Cerebellar cortex (tissue), 1 donor: ENCODE measurements at places on chromosomes 3 and 15.

GRCh38 chr15:57762302-57762701, 55.8 kb downstream of the POLR2M start:
- DNase-seq = no peak

DNA sequence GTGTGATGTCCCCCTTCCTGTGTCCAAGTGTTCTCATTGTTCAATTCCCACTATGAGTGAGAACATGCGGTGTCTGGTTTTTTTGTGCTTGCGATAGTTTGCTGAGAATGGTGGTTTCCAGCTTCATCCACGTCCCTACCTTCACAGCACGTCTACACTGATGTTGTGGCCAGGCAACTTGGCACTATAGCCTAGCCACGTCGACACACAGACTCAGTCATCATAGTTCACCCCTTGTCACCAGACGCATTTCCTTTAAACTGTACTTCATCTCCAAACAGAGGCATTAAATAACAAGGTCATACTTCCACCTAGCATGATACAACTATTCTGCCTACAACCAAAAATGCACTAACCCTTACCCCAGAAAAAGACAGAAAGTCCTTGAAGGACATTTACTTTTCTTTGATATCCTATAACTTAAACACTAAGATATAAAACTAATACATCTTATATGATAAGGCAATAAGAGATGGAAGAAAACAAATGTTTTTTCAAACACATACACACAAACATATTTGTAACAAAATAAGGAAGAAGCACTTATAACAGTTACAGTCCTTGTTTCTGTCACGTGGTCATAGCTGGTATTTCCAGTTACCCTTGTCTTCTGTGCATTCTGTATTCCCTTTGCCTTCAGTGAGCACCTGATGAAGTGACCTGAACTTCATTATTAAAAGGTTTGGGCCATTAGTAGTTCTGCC, 121.4 kb downstream of the KLF13 start:
- DNase-seq = no peak

GRCh38 chr3:59374091-59374817, 324.4 kb upstream of the CFAP20DC start:
- no peak for DNase-seq

GRCh38 chr3:15903759-15904720, 106.3 kb upstream of the ANKRD28 start:
- DNase-seq = no peak

DNA sequence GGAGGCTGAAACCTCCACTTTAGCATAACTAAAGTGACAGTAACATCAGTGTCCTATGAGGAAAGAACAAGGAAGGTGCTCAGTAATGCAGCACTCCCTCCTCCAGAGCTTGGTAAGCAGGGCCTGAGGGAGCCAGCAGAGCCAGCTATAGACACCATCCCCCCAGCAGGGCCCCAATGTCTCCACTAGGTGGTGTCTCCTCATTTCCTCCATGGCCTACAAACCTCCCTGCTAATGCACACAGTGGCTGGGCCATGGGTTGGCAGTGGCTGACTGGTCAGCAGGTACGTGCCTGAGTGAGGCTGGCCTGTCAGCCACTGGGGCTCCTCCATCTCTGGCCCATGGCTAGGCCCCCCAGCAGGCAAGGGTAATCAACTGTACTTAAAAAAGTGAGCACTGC, 13.6 kb downstream of the MRPS25 start:
- DNase-seq = peak; percentile 54

DNA sequence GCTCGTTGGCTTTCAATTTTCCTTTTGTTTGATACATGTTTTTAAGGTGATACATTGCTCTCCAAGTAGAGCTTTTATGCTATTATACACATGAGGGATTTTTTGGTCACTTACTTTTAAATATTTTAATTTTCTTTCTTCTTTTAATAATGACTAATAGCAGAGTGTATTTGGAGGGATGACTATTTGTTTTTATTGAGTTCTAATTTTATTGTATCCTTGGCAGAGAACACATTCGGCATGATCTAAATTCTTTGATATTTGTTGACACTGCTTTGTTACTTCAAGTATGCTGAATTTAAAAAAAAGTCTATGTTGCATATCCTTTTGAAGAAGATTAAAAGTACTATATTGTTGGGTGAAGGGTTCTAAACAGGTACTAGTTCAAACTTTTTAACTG, 149.9 kb upstream of the PDZRN3 start:
- no peak for DNase-seq

DNA sequence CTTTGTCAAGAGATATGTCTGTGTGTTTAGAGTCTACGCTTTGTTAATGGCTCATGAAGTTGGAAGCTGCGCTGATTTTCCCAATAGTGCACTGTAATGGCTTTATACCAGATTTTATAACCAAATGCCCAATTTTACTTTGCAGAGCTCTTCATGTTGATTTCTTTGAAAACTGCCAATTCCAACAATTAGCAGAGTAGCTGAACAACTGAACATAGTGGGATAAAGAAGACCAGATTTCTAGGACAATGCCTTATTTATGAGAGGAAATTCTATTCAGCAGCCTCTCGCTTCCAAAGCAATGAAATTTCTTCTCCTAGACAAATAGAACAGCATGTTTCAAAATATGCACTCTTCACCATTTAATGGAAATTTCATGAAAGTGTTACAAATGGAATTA, 66.9 kb upstream of the PROK2 start:
- DNase-seq = no peak

- peak; percentile 72 for DNase-seq
Measured at GRCh38 chr3:159859424-159859823, 129.2 kb upstream of the IL12A start.

GRCh38 chr3:133926736-133927539, 31.3 kb upstream of the RAB6B start:
- no peak for DNase-seq

GRCh38 chr3:35440826-35441225, 198.5 kb upstream of the ARPP21 start:
- DNase-seq = no peak

GRCh38 chr3:118968111-118968510, 66.5 kb downstream of the IGSF11 start:
- DNase-seq = no peak

DNA sequence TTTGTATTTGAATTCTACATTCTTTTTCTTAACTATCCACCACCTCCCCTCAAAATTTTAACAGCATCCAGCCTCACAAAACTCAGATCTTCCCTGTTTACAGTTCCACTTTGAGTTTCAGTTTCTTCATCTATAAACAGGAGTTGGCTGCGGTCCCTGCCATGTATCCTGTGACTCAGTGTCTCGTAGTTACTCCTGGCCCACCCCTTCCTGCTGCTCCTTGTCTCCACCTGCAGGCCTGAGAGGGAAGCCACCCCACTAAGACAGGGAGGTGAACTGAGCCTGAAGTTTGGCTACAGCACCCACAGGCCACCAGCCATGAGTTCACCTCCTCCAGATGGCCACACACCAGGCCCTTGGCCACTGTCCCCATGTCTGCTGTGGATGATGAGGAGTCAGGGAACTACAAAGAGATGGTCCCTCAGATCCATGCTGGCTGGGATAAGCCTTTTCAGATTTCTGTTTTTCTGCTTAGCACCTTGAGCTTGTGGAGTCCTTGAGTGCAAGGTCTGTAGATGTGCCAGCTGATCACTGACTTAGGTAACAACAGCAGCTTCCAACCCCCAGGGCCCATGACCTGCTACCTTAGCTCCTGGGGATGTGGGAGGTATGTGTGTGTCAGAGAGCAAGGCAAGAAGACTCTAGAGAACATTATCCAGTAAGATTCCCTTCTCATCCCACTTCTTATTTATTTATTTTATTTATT, 37.5 kb downstream of the CD86 start:
- no peak for DNase-seq

DNA sequence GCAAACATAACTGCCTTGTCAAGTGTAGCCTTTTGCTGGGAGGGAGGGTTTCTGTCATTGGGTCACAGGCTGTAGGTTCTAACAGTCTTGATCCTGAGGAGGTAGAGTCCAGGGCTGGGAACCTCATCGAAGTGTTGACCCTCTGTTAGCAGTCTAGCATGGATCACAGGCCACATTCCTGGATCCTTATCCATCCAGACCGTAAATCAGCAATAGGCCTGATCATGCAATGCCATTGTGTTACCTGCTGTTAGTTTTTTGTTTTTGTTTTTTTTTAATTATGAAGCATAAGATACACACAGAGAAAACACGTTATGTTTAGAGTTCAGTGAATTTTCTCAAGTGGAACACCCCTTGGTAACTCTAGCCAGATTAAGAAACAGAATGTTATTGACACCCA, 282.0 kb upstream of the TPM1 start:
- DNase-seq = no peak

- DNase-seq = no peak
Measured at GRCh38 chr3:156334841-156335545, 214.6 kb downstream of the KCNAB1 start.

DNA sequence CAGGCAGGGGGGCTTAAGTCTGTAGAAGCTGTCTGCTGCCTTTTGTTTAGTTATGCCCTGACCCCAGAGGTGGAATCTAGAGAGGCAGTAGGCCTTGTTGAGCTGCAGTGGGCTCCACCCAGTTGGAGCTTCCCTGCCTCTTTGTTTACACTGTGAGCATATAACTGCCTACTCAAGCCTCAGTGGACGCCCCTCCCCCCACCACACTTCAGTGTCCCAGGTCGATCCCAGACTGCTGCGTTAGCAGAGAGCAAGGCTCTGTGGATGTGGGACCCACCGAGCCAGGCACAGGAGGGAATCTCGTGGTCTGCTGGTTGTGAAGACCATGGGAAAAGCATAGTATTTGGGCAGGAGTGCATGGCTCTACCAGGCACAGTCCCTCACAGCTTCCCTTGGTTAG, 446.8 kb upstream of the RARB start:
- no peak for DNase-seq

GRCh38 chr3:182989566-182989965, 9.2 kb upstream of the DCUN1D1 start:
- no peak for DNase-seq

- DNase-seq = no peak
Measured at GRCh38 chr3:17995769-17996168, 253.3 kb upstream of the TBC1D5 start.
